Caudate nucleus (tissue), 63 donors: ENCODE measurements at places on chromosomes 11 and 22.

- DNase-seq, result no peak
These were observed 1.2 kb upstream of the AHNAK start for GRCh38 chr11:62547691-62548281.

DNA sequence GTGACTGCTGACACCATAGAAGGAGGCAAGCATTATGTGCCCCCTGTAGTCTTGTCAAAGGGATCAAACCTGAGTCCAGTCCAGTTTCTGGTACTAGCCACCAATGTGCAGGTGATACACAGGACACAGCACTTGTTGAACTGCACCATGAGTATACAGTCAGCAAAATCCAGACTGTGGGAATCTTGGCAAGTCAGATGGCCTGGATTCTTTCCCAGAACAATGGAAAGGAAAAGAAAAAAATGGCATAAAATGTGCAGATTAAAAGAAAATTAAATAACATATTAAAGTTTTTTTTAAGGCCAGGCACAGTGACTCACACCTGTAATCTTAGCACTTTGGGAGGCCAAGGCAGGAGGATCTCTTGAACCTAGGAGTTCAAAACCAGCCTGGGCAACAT, 16.8 kb downstream of the CRY2 start:
- DNase-seq, result no peak

DNA sequence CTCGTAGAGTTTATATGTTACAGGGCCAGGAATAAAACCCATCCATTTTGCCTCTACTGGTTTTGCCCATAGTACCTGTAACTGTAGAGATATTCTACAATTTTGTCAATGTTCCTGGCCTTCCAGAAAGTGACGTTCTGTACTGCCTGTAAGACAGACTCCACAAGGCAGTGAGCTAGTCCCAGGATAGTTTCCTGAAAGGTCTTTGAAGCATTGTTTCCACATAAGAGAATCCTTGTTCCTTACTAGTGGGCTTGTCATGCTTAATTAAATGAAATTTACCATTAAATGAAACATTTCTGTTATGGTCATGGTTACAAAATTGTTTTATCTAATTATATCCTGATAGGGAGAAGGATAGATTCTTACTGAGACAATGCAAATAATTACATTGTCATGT, 80.4 kb downstream of the HSD17B12 start:
- DNase-seq, result no peak

DNA sequence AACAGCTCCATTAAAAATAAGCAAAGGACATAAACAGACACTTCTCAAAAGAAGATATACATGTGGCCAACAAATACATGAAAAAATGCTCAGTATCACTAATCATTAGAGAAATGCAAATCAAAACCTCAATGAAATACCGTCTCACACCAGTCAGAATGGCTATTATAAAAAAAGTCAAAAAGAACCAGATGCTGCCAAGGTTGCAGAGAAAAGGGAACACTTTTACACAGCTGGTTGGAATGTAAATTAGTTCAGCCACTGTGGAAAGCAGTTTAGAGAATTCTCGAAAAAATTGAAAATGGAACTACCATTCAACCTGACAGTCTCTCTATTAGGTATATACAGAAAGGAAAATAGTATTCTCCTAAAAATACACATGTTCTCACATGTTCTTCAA, 102.4 kb upstream of the FIBIN start:
- DNase-seq, result no peak

DNA sequence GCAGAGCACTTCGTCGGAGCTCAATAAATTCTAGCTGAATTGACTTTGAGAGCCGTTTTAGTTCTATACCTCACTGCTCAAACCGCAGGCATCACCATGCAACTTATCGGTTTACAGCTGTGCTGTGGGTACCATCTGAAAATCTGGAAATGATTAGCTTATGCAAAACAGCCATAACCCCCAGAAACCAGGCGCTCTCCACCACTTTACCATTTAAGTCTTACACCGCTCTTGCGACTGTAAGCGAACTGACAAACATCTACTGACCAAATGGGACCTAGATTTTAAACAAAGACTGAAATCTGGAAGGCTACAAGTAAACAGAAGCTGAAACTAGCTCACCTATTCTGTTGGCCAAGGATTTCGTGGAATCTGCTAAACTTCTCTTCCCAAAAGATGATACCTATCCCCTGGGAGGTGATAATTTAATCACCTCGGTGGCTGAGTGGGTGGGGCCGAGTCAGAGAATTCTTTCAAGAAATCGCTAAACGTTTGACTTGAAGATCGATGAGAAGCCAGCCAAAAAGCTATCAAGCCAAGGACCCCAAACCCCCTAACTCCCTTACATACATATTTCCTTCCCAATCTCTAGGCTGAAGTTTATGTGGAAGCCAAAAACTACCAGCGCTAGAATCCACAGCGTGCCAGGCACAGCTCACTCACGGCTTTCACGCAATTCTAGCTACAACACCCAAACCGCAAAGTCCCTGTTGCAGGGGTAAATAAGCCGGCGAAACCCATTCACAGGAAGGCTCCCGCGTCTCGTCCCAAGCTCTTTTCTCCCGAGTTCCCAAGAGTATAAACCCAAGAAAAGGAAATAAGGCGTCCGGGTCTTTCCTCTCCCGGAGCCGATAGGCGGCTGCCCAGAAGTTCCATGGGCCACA, 644 bp downstream of the SPTY2D1 start:
- no peak for DNase-seq

GRCh38 chr22:39317775-39318506, 1.5 kb downstream of the RPL3 start:
- no peak for DNase-seq

DNA sequence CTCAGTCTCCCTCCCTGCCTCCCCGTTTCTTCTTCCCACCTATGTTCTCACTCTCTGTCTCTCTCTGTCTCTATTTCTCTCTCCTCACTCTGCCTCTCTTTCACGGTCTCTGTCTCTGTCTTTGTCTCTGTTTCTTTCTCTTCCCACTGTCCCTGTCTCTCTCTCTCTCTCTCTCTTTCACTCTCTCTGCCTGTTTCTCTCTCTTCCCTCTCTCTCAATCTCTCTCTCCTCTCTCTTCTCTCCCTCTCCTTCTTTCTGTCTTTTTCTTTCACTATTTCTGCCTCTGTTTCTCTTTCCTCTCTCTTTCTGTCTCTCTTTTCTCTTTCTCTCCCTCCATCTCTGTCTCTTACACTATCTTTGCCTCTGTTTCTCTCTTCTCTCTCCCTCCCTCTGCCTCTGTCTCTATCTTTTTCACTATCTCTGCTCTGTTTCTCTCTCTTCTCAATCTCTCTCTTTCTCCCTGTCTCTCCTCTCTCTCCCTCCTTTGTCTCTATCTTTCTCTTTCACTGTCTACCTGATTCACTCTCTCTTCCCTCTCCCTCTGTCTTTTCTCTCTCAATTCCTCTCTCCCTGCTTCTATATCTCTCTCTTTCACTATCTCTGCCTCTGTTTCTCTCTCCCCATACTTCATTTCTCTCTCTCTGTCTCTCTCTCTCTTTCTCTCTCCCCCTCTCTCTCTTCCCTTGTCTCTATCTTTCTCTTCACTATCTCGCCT, 5.4 kb downstream of the APLNR start:
- no peak for DNase-seq

- DNase-seq, result no peak
These were observed 2.6 kb downstream of the AP1B1 start for GRCh38 chr22:29385748-29386147.
